Amniotic stem cell (primary cell): ENCODE measurements at places on chromosomes 7 and 10.

GRCh38 chr7:36784991-36785940, 61.0 kb upstream of the AOAH start:
- DNase-seq: no peak

DNA sequence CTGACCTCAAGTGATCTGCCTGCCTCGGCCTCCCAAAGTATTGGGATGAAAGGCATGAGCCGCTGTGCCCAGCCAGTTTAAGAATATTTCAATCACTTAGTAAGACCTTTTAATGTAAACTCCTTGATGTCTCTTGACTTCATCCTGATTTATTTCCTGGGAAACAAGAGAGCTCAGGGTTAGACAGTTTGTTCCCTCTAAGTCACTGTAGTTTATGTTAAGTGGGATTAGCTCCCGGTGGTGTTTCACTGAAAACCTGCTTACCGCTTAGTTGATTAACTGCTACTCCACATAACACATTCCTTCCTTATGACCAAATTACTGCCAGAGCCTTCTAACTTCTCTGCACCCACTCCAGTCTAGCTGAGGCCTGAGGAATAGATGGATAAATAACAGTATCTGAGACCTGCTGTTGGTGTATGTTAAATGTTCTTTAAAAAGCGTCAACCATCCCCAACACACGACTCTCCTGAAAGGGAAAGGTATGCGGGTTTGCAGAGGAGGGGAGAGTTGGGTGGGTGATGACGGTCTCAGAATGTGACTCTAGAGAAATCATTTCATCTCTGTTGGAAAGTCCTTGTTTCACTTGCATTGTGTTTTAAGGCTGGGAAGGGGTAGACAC, 48.7 kb downstream of the CREB3L2 start:
- no peak for DNase-seq

GRCh38 chr10:128296253-128297007, 170.2 kb upstream of the MKI67 start:
- no peak for DNase-seq

GRCh38 chr10:73910764-73911552, at the start of gene PLAU:
PLAU (plus strand) TSS chr10:73911132; CDS start chr10:73911556, 424 bp downstream.
- no peak for DNase-seq

DNA sequence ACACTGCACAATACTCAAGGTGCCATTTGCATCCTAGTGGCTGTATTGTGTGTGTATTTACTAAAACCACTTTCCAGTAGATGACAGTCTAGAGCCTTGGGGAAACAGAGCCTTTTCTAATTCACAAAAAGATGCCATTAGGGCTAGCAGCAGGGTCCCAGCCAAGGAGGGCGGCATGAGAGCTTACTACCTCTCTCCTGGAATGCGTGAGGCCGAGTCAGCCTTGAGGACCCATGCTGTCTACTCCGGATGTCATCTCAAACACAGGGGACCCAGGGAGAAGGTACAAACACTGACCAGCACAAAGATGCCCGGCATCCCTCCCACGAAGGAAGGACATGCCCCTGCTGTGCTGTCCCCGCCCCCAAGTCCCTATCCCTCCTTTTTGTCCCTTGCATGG, 65.5 kb downstream of the CYCS start:
- DNase-seq: no peak

GRCh38 chr7:144826208-144826607, 9.6 kb downstream of the TPK1 start:
- no peak for DNase-seq

DNA sequence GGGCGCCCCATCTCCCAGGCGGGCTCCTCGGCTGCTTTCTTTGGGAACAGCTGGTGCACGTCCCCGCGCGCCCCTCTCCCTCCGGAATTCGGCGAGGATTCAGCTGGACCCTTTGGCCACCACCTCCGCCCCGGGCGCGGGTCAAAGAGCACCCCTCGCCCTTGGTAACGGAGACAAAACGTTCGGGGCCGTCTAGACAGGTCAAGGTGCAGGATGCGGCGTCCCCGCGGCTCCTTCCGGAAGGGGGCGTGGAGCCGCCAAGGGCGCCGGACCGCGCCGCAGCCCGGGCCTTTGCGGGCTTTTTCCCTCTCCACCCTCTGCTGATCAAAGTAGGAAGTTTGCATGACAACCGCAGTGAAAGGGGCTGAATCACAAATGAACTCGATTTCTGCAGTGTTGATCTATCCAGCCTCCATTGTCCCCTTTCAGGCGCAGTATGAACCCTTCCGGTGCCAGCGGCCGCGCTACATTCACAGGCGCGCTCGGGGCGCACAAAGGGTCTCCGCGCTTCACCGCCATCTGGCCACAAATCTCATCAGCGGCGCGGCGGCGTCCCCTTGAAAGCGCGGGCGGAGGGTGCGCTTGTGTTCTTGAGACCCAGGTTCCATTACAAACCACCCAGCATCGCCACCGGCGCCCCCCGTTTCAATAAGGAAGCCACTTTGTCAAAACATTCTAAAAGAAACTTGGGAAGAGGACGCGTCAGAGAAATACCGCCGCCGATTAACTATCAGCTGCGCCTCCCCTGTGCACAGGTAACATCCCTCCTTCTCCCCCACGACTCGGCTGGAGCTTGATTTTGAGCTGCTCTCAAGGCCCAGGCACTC, 36.4 kb downstream of the CNPY1 start:
- DNase-seq: no peak

GRCh38 chr10:47196691-47197090, 103.3 kb upstream of the GDF10 start:
- no peak for DNase-seq

DNA sequence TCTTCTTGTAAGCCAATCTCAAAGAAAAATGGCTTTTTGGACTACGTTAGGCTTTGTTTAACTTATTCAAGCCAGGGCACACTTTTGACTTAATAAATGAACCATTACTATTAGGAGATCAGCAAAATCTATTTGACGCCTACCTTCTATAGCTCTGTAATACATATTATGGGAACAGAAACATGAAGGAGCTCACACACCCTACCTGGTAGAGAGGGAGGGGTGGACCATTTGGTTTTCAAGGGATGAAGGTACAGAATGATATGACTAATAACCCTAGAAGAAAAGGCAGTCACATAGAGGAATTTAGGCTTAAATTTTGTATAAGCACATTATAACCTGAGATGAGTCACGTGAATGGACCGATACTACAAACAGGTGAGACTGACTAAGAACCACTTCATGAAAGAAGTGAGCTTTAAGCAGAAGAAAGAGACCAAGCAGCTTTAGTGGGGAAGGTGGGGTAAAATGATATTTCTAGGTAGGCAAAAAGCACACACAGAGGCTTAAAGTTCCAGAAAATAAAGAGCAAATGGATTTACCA, 106.8 kb upstream of the CTTNBP2 start:
- no peak for DNase-seq

- no peak for DNase-seq
Measured at GRCh38 chr7:139701908-139702307, 75.9 kb downstream of the HIPK2 start.

DNA sequence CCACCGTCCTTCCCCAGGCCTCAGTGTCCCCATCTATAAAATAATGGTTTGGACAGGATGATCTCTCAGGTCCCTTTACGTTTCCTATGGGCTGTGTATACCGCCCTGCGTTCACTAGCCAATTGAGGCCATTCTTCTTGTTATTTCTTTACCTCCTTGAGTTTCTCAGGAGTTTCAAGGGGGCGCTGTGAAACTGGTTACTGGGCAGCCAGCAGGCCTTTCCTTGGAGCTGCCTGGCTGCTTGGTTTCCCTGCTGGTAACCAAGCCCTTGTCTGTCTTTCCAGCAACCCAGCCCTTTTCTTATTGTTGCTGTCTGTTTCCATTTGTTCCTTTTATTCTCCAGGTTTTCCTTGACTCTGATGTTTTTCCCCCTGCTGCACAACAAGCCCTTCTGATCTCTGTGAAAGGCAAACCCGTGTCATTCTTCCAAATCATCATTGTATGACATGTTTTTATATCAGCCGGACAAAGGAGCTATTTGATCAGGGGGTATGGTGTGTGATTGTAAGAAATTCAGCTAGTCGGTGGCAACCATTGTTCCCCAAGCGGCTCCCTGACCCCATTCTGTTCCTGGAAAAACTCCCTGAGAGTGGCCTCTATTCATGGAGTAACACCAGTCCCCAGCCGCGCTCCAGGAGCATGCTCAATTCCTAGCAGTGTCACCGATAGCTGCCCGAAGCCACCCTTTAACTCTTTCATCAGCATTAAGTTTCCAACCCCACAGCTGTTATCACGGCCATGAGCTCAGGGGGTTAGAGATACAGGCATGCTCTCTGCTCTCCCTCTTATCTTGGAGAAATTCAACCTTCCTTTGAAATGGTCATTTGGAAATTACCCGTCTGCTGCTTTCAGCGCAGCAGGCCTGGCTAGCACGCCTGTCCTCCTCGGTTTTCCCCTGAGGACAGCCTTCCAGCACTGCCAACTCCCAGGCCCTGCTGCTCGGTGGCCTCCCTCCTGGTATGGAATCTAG, 26.6 kb downstream of the FGF8 start:
- no peak for DNase-seq

DNA sequence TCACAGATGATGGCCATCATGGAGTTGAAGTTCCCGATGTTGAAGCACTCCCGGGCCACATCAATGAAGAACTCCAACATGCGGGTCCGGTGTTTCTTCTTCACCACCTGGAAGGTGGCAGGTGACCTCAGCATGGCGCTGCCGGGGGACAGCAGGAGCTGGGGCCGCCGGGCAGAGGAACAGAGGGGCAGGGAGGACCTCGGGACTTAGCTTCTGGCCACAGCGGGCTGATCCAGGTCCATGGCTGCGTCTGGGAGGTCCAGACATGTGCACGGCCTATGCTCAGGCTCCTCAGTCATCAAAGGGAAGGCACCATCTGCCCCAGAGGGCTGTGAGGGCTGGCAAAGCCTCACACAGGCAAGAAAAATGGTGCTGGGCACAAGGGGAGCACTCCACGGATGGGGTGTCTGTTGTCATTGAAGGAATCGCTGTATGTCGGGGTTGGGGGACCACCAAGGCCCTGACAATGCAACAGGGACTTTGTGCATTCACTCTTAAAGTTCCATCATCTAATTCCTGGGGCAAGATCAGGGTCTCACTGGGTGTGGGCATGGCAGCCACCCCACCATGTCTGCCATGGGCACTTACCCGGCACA, 60.9 kb downstream of the CSGALNACT2 start:
- DNase-seq: no peak

GRCh38 chr7:130356121-130356875, 11.7 kb downstream of the CPA5 start:
- DNase-seq: peak; percentile 87

- DNase-seq: no peak
Measured at GRCh38 chr10:96714031-96714590, 6.2 kb downstream of the PIK3AP1 start.

DNA sequence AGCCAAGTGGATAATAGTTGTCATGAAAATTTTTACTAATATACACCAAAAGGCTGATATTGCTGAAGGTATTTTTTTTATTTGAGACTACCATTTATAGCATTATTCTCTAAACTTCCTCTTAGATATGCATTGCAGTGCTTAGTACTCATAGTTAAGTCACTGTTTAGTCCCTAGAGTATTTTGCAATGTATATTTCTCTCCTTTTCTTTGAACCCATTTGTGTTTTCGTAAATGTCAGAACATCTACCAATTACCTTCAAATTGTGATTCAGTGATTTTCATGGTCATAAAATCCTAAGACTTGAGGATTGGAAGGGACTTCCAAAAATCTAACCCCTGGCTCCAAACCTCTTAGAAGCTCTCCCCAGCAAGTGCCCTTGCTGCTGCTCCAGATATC, 21.5 kb upstream of the CYP26C1 start:
- no peak for DNase-seq
